CD4-positive, CD25-positive, alpha-beta regulatory T cell (primary cell): ENCODE measurements at places on chromosomes 12 and 14.

DNA sequence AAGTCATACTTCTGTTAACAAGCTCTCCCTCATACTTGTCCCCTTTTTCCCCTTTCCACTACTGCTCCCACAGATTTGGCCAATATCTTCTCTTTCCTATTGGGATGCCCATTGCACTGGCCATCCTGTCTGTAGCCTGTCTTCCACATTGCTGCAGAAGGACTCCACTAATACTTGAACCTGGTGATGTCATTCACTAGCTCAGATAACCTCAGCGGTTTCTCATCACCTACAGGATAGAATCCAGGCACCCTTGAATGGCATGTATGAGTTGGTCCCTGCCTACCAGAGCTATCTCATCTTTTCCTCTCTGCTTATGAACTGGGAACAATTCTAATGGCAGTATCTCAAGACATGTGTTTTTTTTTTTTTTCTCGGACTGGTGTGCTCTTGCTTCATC, 84.6 kb downstream of the PTPRR start:
- no peak for DNase-seq

DNA sequence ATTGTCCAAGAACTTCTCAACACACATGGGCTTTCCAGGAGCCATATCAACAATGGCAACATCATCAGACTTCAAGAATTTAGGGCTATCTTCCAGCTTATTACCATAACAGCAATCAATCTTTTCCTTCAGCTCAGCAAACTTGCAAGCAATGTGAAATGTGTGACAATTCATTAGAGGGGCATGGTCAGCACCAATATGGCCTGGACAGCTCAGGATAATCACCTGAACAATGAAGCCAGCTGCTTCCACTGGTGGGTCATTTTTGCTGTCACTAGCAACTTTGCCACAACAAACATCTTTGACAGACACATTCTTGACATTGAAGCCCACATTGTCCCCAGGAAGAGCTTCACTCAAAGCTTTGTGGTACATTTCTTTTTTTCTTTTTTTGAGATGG, 5.9 kb upstream of the NEDD1 start:
- DNase-seq: no peak

GRCh38 chr12:96170328-96170727, 23.8 kb upstream of the ELK3 start:
- DNase-seq: no peak

GRCh38 chr12:27651201-27651600, 45.0 kb upstream of the REP15 start:
- DNase-seq: no peak

DNA sequence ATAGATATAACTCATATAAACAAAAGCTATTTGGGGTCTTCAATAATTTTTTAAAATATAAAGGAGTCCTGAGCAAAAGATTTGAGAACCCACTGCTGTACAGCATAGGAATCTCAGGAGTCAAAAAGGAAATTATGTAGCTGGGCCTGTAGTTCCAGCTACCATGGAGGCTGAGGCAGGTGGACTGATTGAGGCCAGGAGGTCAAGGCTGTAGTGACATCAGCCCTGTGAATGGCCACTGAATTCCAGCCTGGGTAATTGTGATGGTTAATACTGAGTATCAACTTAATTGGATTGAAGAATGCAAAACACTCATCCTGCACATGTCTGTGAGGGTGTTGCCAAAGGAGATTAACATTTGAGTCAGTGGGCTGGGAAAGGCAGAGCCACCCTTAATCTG, 10.5 kb downstream of the CERS5 start:
- DNase-seq: no peak

DNA sequence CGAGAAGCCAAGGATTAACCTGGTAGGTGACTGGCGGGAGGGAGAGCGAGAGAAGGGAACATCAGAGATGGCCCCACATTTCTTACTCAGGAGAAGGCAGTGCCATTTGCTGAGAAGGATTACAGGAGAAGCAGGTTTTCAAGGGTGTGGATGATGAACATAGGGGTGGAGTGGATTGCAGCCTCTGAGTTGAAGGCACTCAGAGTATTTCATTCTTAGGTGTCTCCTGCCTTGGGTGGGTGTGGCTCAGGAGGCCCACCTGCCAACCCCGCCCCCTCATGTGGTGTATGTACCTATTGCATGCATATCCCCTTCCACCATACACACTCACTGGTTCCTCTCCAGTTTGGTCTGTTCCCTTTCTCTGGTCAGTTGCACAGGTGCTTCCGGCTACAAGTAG, 6.3 kb downstream of the ESPL1 start:
- no peak for DNase-seq

- no peak for DNase-seq
Measured at GRCh38 chr12:44314007-44314500, 478.2 kb downstream of the TMEM117 start.

- no peak for DNase-seq
Measured at GRCh38 chr12:114504311-114504710, 98.4 kb upstream of the TBX5 start.

DNA sequence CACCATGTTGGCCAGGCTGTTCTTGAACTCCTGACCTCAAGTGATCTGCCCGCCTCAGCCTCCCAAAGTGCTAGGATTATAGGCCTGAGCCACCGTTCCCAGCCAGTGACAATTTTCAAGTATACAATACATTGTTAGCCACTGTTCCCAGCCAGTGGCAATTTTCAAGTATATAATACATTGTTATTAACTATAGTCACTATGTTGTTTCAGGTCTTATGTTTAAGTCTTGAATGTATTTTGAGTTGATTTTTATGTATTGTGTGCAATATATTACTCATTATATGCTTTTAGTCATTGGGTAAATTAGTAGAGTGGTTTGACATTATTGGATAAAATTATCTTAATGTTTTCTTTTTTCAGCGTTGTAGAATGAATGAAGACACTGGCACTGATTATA, 13.0 kb upstream of the ZNF410 start:
- DNase-seq: no peak

- DNase-seq: no peak
Measured at GRCh38 chr12:12238605-12239004, 28.2 kb downstream of the LRP6 start.

- DNase-seq: no peak
Measured at GRCh38 chr14:28975084-28975483, 208.5 kb downstream of the FOXG1 start.

GRCh38 chr12:56086096-56086495, 6.1 kb downstream of the ERBB3 start:
- DNase-seq: no peak

GRCh38 chr12:56158926-56159461, 835 bp downstream of the MYL6 start:
- DNase-seq: peak; percentile 48

- no peak for DNase-seq
Measured at GRCh38 chr14:75249958-75250336, 28.7 kb upstream of the FOS start.

DNA sequence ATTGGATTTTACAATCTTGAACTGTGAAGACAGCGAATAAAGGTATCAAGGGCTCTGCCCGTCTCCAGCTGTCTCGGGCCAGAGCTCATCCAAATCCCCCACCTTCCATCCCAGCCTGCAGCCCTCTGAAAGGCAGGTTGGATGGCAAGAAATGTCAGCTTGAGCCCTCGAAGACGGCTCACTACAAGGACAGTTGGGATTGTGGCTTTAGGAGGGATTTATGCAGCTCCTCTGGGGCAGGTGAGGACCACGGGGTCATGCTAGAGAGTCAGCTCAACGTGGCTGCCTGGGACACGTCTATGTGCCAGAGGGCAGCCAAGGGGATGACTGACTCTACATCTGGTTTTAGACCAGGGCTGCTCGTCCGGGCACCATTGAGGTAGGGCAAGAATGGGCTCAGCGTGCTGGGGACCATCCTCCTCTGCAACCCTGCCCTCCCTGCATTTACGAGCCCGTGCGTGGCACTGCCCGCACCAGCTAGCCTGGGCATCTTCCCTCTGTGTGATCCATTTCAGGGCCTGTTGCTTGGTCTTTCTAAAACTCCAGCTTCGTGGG, 16.2 kb downstream of the MVK start:
- DNase-seq: no peak

DNA sequence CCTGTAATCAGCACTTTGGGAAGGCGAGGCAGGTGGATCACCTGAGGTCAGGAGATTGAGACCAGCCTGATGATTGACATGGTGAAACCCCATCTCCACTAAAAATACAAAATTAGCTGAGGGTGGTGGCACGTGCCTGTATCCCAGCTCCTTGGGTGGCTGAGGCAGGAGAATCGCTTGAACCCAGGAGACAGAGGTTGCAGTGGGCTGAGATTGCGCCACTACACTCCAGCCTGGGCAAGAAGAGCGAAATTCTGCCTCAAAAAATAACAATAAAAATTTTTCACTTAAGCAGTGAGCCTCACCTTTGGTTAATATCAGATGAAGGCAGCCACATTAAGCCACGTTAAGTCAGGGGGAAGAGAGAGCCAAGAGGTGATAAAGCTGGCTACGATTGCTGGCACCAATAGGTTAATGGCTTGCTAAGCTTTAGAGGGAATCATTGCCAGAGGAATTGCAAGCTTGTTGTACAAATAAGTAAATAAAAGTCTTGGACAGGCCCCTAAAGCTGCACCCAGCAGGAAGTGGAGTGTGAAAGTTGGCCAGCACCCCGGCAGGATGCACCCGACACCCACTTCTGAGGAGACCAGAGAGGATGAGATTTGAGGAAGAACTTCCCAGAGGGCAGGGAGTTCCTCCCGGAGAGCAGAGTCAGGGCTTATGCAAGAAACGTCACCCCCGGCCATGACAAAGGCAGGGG, 41.3 kb upstream of the TESC start:
- no peak for DNase-seq
